ENCODE measurements at places on chromosomes 4 and X.

DNA sequence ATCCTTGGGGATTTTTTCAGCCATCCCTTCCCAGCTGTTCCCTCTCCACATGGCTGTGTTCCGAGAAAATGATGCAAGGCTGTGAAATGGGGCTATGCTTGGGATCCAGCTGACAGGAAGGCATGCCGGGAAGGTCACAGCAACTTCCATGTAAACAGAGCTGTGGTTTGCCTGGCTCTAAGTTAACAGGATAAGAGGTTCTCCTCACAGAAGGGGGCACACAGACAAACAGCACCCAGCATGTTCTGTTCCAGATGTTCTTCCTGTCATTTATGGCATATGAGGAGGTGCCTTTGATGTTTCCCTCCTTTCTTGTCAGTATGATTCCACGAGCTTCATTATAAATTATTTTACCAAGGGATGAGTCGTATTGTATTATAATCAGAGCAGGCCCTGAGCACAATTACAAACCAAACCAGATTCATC is 220.7 kb downstream of the ANTXR2 start:
- DNase-seq, result no peak

DNA sequence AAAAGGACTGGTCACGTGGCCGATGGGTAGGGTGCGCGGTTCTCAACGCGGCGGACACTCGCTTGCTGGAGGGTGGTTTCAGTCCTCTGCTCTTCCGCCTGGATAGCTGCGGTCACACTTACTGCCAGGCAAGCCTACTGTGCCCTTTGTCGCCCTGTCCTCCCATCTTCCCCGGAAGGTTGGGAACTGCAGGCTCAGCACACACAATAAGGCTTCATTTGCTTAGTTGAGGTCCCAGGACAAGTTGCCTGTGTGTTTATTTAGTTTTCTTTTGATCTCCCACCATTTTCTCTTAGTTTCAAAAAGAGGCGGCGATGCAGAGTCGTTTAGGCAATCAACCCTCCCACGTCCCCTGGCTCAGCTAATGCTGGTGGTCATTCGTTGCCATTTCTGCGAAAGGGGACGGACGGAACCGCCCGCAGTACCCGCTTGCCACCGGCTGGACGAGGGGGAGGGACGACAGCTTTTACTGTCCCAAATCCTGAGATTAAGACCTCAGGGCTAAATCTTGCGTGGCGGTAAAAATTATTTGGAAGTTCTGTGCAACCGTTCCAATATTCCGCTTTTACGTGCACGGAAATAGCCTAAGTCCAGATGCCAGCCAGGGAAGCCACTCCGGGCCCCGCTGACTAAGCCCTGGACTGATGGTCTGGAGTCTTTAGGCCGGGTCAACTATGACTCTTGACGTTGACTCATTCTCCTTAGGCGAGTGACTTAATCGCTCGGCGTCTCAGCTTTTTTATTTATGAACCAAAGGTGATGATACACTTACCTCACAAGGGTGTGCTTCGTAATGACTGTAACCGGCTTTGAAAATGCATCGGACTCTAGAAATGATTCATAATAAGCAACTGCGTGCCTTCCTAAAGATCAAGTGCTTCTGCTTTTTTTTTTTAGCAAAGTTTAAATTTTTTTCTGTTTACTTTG is 671 bp upstream of the EIF4E start:
- peak; percentile 59 for DNase-seq

GRCh38 chrX:9279234-9279544 is 185.7 kb upstream of the TBL1X start:
- no peak for DNase-seq

GRCh38 chr4:52231526-52231925 is 180.4 kb downstream of the SPATA18 start:
- no peak for DNase-seq

DNA sequence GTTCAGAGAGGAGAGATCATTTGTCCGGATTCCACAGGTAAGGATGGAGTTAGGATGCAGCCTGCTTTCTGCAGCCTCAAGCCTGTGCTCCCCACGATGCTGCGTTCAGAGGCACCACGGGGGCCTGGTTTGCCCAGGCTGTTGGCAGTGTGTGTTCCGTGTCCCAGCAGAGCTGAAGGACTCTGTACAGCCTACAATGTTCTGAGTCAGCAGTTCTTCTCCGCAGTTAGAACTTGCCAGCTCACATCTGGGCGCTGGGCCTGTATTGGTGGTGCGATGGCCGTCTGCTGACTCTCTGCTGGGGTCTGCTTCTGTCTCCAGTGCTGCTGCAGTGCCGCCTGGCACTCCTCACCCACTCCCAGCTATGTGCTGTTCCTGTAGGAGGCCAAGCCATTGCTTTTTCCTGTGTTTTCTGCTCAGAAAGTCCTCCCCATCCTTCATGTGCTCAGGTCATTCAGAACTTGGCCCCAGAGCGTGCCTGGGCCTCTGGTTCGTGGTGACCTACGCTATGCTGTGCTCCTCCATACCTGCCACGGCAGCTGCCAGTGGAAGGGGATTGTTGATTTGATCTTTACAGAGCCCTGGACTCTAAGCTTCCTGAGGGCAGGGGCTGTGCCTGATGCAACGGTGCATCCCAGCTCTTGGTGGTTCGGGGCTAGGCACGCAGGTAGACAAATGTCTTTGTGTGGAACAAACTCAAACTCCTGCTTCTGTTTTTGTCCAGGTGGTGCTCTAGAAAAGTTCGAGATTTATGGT is 42.6 kb upstream of the TADA2B start:
- DNase-seq, result no peak

GRCh38 chr4:52096048-52096447 is 44.9 kb downstream of the SPATA18 start:
- DNase-seq, result no peak

GRCh38 chr4:163663454-163664225 is 169.2 kb downstream of the TMA16 start:
- DNase-seq, result no peak

- no peak for DNase-seq
Observed at GRCh38 chr4:30714408-30715031, 5.6 kb upstream of the PCDH7 start.

DNA sequence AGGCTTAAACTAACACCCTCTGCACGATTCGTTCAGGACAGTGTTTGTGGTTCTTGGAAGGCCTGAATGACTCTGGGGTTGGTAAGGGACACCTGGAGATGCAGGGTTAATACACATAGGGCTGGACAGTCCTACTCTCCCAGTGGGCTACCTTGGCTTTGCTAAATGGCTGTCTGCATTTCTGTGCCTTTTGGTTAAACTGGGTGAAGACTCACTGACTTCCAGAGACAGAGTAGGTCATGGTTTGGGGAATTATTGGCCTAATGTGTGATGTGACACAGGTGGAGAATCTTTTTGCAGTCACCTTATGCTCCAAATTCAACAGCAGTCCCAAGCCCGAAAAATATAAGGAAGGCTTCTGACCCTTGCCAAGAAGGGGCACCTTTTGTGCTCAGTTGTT is 10.5 kb downstream of the POU4F2 start:
- DNase-seq, result no peak

DNA sequence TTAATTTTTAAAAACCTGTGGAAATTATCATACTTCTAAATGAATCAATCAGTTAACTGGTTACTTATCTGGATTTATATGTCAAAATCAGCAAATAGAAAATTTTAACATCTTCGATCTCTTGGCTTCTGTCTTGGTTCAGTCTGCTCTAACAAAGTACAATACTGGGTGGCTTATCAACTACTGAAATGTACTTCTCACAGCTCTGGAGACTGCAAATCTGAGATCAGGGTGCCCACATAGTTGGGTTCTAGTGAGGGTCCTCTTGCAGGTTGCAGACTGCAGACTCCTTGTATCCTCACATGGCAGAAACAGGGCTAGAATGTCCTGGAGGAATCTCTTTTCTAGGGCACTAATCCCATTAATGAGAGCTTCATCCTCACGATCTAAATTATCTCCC is 1851.6 kb upstream of the TENM3 start:
- DNase-seq, result no peak

DNA sequence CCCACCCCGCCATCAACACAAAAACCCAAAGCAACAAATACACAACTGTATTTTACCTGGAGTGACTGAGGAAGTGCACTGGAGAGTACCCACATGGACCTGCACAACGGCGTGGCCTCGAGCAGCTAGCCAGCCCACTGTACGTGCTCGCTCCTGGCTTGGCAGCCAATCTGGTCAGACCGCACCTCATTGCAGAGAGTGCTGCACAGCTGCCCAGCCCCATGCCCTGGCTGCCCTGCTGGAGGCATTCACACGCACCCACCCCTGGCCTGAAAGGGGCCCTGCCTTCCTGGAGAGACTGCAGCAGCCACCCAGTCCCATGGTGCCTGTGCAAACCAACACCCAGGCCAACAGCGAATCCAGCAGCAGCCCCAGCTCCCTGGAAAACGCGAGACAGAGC is 116.3 kb downstream of the GALNTL6 start:
- no peak for DNase-seq

- DNase-seq, result peak; percentile 27
Observed at GRCh38 chr4:8229331-8229975, 30.4 kb downstream of the SH3TC1 start.

- no peak for DNase-seq
Observed at GRCh38 chr4:36330796-36331195, 49.4 kb downstream of the DTHD1 start.

DNA sequence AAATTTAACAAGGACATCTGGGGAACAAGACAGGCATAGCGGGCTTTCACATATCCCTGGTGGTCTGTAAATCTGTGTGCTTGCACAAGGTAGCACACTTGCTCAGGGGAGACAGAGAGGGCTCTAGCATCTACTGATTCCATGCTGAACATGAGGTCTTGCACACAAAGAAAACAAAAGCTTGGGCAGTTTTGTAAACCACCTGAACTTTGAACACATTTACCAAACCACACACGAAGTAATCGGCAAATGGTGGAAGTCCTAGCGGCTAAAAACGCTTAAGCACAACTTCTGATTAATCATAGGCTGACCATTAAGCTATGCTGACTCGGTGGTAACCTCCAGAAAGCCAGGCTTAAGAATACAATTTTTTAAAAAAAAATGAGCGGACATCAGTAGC is 52.8 kb downstream of the AKAP4 start:
- no peak for DNase-seq

DNA sequence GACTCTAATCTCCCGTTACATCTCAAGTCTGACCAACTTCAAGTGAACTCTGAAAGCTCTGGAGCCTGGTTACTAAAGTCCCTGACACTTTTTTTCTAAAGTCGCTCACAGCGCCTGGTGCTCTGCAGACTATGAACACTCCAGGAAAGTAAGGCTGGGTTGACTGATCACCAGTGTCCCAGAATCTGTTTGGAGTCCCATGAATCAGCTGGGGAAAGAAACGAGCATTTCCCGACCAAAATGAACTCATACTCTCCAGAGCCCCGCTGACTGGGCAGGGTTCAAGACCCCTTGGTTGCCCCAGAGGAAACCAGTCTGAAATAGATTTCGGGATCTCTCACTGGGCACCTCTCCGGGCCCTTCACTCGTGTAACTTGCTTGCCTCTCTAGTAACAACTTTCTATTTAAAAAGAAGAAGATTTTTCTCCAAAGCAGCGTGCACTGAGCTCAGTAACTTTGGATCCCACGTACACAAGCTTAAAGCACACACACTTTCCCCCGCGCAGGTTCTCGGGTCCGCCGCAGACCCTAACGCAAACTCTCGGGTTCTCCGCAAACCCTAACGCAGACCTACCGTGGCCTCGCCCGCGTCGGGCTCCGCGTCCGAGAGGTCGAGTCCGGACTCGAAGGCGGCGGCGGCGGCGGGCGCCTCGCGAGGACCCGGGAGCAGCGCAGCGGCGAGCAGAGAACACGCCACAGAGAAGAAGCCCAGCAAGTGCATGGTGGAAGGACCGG is 964 bp downstream of the VEGFC start:
- peak; percentile 2 for DNase-seq

DNA sequence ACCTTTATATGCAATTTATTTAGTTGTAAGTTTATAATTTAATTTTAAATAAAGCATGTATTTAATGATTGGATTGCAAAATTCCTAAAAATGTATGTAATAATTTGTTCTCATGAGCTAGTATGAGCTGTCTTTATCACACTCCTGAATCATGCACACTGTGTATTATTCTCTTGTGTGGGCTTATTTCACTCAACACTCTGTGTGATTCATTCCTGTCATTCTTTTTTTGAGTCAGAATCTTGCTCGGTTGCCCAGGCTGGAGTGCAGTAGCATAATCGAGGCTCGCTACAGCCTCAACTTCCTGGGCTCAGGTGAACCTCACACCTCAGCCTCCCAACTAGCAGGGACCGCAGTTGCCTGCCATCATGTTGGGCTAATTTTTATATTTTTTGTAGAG is 123.1 kb upstream of the SLC34A2 start:
- DNase-seq, result no peak

DNA sequence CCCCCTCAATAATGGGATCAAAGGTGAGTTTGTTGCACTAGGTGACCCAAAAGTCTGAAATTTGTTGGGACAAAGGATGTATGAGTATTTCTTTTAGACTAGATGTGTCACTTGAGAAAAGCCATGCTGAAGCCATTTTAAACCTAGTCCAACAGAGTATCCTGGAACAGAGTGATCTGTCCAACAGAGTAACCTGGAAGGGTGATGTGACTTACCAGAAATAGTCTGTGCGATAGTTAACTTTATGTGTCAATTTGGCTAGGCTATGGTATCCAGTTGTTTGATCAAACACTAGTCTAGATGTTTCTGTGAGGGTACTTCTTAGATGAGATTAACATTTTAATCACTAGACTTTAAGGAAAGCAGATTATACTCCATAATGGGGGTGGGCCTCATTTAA is 154.5 kb downstream of the PARM1 start:
- DNase-seq, result no peak

GRCh38 chr4:31114816-31115215 is 394.6 kb downstream of the PCDH7 start:
- DNase-seq, result no peak

DNA sequence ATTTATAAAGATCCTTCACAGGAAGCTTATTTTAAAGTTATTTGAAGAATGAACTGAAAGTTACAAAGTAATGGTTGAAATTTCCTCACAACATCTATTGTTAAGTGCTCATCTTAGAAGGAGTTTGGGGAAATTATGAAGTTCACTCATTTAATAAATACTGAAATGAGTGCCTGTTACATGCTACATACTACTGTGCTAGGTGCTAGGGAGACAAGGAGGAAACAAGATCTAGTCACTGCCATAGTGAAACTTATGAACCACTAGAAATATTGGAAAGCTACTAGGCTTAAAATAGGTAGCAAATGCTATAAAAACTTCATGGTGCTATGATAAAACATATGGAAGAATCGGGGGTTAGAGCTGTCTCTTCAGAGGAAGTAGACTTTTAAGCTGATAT is 97.1 kb downstream of the JADE1 start:
- DNase-seq, result no peak

GRCh38 chr4:101065935-101066485 is 281.3 kb downstream of the PPP3CA start:
- no peak for DNase-seq

DNA sequence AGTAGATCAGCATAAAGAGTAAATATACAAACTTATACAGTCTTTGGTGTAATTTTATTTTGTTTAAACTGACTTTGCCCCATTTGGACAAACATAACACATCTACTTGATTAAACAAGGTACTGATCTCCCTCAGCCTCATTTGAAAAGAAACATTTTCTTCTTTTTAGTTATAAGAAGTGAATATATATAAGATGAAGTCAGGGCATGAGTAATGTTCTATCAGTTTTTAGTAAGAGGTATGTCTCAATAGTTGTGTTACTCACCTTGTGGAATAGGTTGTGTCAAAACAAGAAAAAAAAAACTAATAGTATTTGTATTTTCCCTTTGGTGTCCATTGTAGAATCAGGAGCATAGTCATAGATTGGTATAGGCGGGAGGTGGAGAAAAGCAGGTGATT is 327.4 kb downstream of the RPA4 start:
- DNase-seq, result no peak

- no peak for DNase-seq
Observed at GRCh38 chr4:8307121-8307520, 37.6 kb downstream of the HTRA3 start.
